ENCODE measurements at places on chromosomes 7 and 10.

GRCh38 chr7:112452102-112452888 lies 2.0 kb downstream of the IFRD1 start:
- DNase-seq: no peak

- DNase-seq: no peak
Measured at GRCh38 chr7:115822801-115823200, 207.8 kb downstream of the TFEC start.

DNA sequence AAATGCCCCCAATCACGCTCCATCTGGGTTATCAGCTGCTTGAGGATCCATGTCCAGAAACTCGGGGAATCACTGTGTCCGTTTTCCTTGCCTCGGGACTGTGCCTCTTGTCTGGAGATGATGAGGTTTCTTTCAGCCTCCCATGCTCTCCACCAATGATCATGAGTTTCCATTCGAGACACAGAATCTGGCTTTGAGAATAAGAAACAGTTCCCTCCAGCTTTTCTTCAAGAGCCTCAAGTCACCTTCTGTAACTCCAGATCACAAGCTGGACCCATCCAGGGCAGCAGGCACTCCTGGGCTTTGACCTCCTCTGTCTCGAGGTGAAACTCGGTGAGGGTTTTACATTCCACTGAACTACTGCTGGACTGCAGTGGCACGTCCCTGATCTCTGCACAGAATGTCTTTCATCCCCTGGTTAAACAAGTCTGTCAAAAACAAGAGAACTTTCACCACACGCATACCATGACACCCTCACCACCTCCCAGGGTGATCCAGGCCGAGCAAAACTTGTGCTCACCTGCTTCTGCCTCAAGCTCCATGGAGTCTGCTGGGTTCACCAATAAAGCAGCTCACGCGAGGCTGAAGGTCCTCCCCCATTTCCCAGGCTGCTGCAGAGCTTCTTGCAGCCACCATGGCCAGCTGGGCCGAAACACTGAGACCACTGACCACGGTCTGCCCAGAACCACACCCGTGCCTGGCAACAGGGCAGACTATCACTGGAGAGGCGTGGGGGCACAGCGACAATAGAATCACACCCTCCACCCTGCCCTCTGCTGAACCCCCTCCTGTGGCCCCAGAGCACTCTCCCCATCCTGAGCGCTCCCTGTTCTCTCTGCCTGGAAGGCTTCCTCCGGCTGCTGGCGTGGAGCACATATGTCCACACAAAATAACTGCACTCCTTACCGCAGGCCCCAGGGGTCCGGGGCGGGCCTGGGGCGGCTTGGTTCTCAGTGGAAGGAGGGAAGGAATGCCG lies 25.1 kb downstream of the MAT1A start:
- DNase-seq: no peak

GRCh38 chr7:38222481-38223096 lies 44.5 kb downstream of the STARD3NL start:
- peak; percentile 34 for DNase-seq

GRCh38 chr7:111846898-111847297 lies 284.6 kb upstream of the IMMP2L start:
- no peak for DNase-seq

DNA sequence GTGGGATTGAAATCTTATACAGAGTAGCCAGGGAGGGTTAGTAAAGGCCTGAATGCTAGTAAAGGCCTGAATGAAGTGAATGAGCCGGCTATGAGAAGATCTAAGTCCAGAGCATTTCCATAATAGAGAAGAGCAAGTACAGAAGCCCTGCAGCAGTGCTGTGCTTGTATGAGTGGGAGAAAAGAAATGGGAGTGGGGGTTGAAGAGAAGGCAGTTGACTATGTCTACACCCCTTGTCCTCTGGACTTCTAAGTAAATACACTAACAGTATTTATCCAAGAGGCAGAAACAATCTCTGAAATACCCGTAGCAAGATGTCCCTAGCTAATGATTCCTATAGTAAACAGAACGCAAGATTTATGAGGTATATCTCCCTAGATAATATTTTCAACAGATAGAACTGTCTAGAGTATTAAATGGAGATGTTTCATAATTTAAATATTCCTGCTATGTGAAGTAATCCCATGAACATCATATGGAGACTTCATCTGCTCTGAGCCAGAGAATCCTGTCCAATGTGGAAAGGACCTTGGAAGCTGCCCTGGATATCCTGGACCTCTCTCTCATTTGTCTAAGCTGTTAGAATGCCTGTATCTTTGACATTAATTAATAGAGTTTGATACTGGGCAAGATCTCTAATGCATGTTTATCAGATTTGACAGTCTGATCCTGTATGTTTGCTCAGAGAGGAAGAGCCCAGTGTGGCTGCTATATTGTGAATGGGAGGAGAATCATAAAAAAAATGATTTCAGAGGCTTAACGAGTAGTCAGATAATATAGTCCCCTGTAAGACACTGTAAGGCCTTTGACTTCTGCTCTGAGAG lies 171.6 kb downstream of the LRRN3 start:
- DNase-seq: no peak

- no peak for DNase-seq
Measured at GRCh38 chr10:132104062-132104461, 38.3 kb downstream of the JAKMIP3 start.

GRCh38 chr7:40656349-40656748 lies 521.5 kb downstream of the SUGCT start:
- DNase-seq: no peak

DNA sequence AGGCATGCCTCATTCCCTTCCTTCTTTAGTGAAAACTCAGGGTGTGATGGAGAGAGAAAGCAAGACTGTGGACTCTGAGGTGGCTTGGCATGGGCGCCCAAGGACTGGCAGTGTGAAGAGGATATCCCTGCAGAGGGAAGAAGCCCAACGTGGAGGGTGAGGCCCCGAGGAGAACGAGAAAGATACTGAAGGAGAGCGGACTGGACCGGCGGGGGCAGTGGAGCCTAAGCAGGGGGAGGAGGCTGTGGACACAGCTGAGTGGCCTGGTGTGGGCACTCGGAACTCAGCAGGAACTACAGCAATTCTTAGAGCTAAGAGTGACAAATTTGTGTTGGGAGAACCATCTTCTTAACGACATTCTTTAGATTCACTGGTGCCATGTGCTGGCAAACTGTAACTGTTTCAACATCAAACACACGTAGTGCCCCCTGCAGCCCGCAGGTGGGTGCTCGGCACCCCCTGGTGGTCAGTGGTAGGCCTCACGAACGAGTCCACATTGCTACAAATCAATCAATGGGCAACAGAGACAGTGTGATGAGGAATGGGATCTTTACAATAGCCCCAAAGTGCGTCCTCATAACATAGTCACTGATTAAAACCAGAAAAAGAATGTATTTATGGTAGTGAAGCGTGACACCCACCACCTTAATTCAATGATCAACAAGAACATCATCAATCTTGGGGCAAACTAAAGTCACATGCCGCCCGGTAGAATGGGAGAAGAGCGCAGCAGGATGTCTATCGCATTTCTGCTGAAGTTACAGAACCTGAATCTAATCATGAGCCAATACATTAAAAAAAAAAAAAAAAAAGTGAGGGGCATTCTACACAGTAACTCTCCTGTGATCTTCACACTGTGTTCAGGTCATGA lies 2.0 kb upstream of the SFTPA1 start:
- peak; percentile 24 for DNase-seq

GRCh38 chr10:99394256-99394655 lies 36.2 kb downstream of the GOT1 start:
- DNase-seq: no peak

DNA sequence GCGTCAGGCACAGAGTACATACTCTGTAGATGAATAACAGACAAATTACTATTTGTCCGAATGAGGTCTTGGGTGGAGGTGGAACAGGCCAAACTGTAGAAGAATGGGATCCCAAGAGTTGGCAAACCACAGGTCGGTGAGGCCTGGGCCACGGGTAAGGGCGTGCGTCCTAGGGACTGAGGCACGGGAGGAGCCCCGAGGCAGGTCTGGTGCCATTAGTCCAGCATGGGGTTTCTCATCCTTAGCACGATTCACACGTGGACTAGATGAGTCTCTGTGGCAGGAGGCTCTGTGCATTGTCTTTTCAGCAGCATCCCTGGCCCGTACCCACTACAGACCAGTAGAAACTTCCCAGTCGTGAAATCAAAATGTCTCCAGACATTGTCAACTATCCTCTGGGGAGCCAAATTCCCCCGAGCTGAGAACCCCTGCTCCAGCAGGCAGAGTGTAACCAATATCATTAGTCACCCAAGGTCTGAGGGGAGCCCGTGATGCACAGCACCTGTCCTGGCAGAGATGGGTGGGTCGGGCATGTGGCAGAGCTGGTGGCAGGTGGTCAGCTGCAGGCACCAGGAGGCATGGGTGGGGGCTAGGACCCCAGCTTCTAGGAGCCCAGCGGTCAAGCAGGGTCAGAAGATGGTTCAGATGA lies 61.3 kb downstream of the COL13A1 start:
- DNase-seq: no peak

DNA sequence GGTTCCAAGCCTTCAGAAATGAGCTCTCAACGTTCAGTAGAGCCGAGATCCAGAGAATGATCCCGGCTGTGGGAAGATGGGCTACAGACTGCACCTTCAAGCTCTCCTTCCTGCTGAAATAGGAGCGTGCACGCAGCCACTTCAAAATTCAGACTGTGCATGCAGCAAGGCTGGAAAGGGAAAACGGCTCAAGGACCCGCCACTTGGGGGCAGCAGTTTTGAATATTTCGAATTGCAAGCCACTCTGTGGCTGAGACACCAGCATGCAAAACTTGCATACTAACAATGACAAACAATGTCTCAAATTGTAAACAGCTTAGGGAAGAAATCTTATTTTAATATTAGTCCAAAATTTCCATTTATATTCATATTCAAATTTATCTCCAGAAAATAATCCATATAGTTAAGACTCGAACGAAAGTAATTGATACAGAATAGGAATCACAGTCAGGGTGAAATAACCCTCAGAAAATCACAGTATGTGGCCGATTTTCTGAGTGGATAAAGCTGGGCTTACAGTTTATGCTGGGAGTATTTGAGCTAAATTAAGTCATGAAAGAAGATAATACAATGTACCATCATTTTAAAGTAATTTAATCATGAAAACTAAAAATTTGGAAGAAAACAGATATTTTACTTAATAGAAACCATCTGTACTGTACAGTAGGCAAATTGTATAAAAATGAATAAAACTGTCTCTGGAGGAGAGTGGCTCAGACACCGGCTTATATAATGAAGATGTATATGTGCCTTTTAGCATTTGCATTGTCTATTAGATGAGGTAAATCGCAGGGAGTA lies 137.9 kb upstream of the MKI67 start:
- peak; percentile 58 for DNase-seq

- no peak for DNase-seq
Measured at GRCh38 chr10:5692461-5693358, 8.1 kb downstream of the TASOR2 start.

DNA sequence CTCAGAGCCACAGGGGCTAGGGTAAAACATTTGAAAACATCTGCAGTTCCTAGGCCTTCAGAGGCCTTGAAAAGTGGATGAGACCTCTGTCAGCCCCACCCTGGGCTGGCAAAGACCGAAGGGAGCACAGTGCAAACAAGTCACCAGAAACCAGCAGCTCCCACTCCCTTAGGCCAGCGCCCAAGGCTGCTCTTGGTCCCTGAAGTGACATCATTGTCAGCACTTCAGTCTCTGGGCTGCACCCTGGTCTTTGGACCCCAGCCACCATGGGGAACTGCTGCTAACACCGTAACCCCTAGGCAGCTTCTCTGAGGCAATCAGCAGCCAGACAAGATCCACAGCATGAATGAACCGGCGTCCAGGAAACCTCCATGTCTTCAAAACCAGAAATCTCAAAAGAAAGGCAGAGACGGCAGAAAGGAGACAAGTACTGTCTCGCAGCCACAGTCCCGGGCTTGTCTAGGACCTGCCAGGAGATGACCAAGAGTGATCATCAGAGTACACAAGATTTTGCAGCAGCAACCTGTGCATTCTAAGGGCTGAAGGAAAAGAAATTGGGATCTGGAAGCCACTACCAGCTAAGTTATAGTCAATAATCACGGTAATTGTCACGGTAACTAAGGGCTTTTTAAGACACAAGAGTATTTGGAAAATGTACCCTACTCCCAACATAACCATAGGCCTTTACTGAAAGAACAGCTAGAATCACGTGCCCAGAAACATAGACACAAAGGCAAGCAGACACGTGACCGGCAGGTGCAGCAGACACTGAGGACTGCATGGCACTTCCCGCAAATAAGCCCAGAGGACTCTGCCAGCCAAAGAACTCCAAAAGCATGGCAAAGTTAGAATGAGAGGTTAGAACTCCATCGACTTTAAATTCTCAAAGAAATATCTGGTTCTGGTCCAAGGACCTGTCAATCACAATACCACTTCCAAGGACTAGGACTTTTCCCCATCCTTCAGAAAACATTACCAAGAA lies 23.3 kb downstream of the CPXM2 start:
- DNase-seq: no peak

DNA sequence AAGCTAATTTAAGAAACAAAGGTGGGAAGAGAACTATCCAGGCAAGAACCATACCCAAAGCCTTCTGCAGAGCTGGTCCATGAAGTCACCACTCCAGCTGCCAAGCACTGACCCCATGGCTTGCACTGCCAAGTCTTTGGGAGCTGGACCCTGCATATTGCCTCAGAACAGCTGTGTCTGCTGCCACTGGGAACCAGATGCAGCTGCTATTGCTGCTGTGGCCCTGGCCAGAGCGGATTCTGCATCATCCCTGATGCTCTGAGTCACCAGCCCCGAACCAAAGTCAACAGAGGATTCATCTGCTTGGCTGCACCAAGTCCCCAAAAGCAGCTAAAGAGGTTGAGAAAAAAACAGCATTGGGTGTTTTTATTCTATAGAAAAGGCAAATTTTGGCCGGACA lies 39.2 kb upstream of the GSAP start:
- no peak for DNase-seq

DNA sequence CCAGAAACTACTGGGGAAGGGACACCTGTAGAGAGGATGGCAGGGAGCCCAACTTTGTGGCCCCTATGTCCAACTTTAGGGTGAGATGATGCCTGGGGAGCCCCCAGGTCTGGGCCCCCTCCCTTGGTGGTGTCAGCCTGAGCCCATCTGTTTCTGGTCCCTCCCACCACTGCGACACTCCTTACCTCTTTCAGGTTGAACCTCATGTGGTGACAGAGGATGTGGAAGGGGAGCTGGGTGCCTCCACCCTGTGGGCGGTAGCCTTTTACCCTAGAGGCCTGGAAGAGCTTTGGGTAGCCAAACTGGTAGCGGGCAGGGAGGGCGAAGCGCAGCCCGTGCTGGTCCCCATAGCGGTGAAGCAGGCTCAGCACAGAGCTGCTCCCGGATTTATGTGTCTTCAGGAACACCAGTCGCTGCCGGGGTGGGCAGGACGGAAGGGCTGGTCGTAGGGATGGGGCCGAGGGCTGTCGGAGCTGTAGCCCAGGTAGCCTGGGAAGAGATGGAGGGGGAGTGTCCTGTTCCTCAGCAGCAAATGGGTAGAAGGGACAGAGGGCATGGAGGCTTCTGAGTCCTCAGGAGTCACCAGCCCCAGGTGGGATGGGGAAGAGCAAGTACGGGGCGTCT lies 2.0 kb downstream of the GAL3ST4 start:
- no peak for DNase-seq
